ENCODE measurements at places on chromosomes 6 and 20. TPM values are rescaled to one million over a fixed set of nuclear protein-coding genes. Genes with fewer than 3 reads are reported as not detected.

Gene EXOC2
- total RNA-seq, result 22.9 TPM

Gene ACTL10
- total RNA-seq, result 1.7 TPM

GRCh38 chr6:102582569-102582968 lies 1189.1 kb downstream of the GRIK2 start:
- H3K36me3 ChIP-seq, result no peaks in the 10 kb centered on the region
- no peaks in the 10 kb centered on the region for H3K27me3 ChIP-seq
- no peak for DNase-seq
- H3K27ac ChIP-seq, result no peak overlapping the region
- H3K4me3 ChIP-seq, result no peak overlapping the region

GRCh38 chr6:106440546-106440945 lies 80.0 kb downstream of the CRYBG1 start:
- peaks cover 25% of the 10 kb centered on the region for H3K27me3 ChIP-seq
- no peak overlapping the region for H3K4me3 ChIP-seq

DNA sequence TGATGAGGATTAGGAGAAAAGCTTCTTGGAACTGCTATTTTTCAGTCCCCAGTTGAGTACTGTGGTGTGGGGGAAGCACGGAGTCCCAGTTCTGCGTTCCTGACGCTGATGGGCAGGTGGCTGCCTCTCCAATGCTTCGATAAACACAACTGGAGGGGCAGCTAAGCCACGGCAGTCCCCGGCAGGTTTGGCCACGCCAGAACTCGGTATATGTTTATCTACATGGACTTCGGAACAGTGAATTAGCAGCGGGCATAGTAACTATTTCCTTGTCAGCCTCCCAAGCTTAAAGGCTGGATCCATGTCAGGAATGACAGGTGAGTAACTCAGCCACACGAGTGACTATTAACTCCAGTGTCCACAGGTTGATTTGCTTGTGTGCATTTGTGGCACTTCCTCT lies 354.4 kb downstream of the ZFAND3 start:
- H3K4me3 ChIP-seq, result no peak overlapping the region
- no peak for DNase-seq
- no peaks in the 10 kb centered on the region for H3K27me3 ChIP-seq
- no peak overlapping the region for H3K27ac ChIP-seq
- peaks cover 7% of the 10 kb centered on the region for H3K36me3 ChIP-seq
- H3K4me1 ChIP-seq, result peaks cover 50% of the 10 kb centered on the region

DNA sequence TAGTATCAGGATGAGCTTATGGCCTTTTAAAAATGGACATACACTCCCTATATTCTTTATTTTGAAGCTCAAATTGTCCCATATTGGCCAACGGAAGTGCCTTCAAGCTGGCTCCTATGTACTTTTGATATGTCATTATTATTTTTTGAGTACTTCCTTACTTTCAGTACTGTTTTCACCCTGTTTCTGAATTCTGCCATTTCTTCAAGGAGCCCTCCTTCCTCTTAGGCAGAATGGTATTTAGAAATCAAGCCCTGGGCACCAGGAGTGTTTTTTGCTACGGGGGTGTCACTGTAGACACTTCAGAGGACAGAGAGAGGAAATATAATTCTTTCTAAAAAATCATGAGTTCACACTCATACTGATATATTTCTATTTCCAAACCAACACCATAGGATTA lies 5.5 kb upstream of the MYLK4 start:
- H3K36me3 ChIP-seq, result no peaks in the 10 kb centered on the region
- H3K4me3 ChIP-seq, result no peak overlapping the region
- H3K27ac ChIP-seq, result no peak overlapping the region
- no peaks in the 10 kb centered on the region for H3K4me1 ChIP-seq
- no peak for DNase-seq
- H3K27me3 ChIP-seq, result peaks cover 3% of the 10 kb centered on the region

DNA sequence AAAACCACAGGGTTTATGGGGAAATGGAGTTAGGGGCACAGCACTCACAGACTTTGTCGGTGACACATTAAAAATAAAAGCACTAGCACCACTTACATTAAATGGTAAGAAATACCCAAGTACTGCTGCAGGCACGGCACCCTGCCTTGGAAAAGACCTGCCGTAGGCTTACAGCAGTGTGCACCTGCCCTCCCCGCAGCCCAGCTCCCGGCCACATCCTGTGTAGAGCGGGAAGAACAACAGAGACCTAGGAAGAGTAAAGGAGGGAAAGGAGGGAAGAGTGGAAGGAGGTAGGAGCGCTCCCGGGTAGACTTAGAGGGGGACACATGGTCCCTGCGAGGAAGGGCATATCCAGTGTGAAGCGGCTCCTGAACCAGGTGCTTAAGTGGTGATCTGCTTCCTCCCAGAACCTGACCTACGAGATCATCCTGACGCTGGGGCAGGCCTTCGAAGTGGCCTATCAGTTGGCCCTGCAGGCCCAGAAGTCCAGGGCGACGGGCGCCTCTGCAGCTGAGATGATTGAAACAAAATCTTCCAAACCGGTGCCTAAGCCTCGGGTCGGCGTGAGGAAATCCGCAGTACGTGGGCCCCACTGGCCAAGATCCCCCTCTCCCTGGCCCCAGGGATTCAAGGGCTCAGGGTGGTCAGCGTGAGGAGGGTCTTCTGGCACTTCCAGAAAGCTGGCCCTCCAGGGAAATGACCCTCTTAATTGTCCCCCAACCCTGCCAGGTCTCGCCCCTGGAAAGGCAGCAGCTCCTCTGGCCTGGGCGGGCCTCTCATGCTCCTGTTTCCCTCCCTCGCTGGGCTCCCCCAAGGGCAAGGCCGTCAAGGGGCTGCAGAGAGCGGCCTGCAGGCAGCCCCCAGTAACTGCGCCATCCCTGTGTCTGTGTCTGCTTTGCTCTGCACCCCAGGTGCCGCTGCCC lies 55.5 kb downstream of the TCP11 start:
- no peak overlapping the region for H3K27ac ChIP-seq
- no peaks in the 10 kb centered on the region for H3K27me3 ChIP-seq
- H3K4me3 ChIP-seq, result no peak overlapping the region
- peak; percentile 63 for DNase-seq
- no peaks in the 10 kb centered on the region for H3K4me1 ChIP-seq

GRCh38 chr20:58478141-58478805 lies 36.9 kb downstream of the APCDD1L start:
- DNase-seq, result no peak
- H3K4me1 ChIP-seq, result no peaks in the 10 kb centered on the region
- H3K4me3 ChIP-seq, result no peak overlapping the region
- H3K27me3 ChIP-seq, result no peaks in the 10 kb centered on the region
- no peaks in the 10 kb centered on the region for H3K36me3 ChIP-seq

DNA sequence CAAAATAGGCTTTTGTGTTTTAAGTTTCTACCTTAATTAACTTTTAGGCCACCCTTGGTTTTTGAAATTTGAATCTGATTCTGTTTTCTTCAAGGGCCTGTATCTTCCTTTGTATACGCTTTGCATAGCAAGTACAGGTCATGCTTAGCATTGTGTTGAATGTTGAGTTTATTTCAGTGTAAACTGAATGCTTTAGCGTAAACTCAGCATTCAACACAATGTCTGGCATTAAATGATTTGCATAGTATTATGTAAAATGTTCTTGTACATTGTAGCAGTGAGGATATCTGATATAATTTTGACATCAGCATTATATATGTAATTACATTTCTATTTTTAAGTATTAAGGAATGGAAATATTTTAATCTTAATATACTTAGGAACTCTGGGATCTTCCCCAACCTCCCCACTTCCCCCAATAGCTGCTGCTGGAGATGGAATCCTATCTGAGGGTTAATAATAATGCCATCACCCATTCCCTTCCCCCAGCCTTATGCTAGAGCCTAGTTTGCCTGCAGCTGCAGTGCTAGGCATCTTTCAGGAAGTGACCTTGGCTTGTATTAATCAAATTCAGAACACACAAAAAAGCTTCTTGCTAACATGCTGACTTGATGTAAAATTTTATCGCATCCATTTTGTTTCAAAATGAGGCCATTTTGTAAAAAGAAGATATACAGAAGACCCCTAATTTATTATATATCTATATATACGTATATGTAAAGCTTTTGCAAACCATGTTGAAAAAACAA lies 73.1 kb downstream of the NCOA3 start:
- DNase-seq, result no peak
- peaks cover 11% of the 10 kb centered on the region for H3K36me3 ChIP-seq
- no peaks in the 10 kb centered on the region for H3K27me3 ChIP-seq
- peak overlapping the region; percentile 59 for H3K4me3 ChIP-seq
- H3K27ac ChIP-seq, result peak overlapping the region; percentile 84
- peaks cover 59% of the 10 kb centered on the region for H3K4me1 ChIP-seq

DNA sequence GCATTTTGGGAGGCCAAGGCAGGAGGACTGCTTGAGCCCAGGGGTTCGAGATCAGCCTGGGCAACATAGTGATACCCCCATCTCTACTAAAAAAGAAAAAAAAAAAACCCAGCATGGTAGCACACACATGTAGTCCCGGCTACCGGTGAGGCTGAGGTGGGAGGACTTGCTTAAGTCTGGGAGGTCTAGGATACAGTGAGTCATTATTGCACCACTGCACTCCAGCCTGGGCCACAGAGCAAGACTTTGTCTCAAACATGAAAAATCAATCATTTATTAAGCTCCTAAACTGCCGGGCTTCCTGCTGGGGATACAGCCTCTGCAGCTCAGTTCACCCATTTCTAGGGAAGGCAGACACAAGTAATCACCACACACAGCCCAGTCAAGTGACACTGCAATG lies 7.3 kb upstream of the USP45 start:
- DNase-seq, result no peak
- H3K4me1 ChIP-seq, result peaks cover 9% of the 10 kb centered on the region
- peaks cover 3% of the 10 kb centered on the region for H3K36me3 ChIP-seq
- no peak overlapping the region for H3K4me3 ChIP-seq

GRCh38 chr20:21677261-21677660 lies 28.2 kb upstream of the PAX1 start:
- no peak for DNase-seq
- peaks cover 8% of the 10 kb centered on the region for H3K4me1 ChIP-seq
- peaks cover 36% of the 10 kb centered on the region for H3K27me3 ChIP-seq
- no peak overlapping the region for H3K27ac ChIP-seq
- no peak overlapping the region for H3K4me3 ChIP-seq

GRCh38 chr20:48098099-48098498 lies 312.8 kb upstream of the SULF2 start:
- no peaks in the 10 kb centered on the region for H3K36me3 ChIP-seq
- H3K4me3 ChIP-seq, result no peak overlapping the region
- peaks cover 14% of the 10 kb centered on the region for H3K4me1 ChIP-seq
- no peak overlapping the region for H3K27ac ChIP-seq
- H3K27me3 ChIP-seq, result peaks cover 21% of the 10 kb centered on the region
- no peak for DNase-seq

DNA sequence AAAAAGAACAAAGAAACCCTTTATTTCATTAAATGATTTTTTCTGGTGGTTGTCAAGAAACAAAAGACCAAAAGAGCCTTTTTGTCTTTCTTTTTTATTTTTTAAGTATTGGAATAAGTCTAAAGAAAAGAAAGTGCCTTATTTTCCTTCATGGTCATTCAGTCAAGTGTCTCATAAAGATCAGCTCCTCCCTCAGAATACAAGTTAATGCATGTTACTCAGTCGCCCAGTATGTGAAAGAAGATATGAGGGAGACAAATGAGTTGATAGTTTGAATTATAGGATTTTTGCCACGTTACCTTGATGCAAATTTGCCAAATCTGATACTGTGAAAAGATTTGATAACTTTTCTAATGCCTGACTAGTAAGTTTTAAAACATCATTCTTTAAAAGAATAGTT lies 157.2 kb downstream of the QKI start:
- no peak for DNase-seq
- no peak overlapping the region for H3K4me3 ChIP-seq
- H3K27ac ChIP-seq, result no peak overlapping the region
- H3K4me1 ChIP-seq, result peaks cover 11% of the 10 kb centered on the region
- no peaks in the 10 kb centered on the region for H3K27me3 ChIP-seq

Data from type B pancreatic cell (in vitro differentiated cells).